RWPE1 (cell line): ENCODE measurements at places on chromosomes 1 and 21.
A peak's percentile ranks its signal among the peaks of the same experiment; 100 is the strongest.

DNA sequence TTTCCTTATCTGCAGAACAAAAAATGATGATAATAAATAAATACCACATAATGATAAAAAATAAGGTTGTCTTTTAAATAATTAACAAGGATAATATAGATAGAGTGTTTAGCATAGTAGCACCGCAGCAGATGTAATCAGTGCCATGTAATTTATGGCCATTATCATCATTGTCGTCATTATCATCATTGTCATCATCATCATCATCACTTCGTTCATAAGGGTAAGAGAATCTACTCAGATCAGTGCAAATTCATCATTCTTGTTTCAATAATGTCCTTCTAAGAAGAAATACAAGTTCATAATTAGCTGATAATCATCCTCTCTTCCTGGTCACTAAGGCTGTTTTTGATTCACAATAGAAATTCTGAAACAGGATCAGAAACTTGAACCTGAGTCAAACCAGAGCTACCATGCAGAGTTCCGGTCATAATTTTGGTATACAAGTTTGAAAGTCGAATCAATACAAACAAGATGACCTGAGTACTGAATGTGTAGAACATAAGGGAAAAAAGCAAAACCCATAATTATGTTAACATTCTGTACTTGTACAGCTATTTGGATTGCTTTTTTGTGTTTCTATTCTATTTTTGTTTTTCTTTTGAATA, 172.0 kb downstream of the LRRC40 start:
- DNase-seq, result no peak

GRCh38 chr1:87728169-87728568, 399.5 kb downstream of the LMO4 start:
- no peak for DNase-seq

DNA sequence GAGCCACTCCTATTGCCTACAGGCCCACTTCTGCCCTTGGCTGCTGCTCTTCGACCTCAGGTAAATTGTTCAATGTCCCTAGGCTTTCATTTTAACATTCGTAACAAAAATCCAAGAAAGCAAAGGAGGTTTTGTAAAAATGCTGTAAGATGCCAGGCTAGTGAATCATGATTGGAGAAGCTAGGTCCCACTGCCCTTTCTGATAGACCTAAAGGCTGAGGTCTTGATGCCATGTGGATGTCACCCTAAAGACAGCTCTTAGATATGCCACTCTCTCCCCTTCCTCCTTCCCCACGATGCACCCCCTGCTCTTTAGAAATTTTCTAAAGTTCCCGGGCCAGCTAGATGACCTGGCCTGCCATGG, 9.9 kb upstream of the TMEM39B start:
- DNase-seq, result no peak

GRCh38 chr1:12001249-12001917, 17.9 kb upstream of the MIIP start:
- no peak for DNase-seq

GRCh38 chr1:226609836-226610455, 61.4 kb downstream of the STUM start:
- DNase-seq, result no peak

- no peak for DNase-seq
These were observed 32.0 kb downstream of the VANGL2 start for GRCh38 chr1:160432371-160432786.

DNA sequence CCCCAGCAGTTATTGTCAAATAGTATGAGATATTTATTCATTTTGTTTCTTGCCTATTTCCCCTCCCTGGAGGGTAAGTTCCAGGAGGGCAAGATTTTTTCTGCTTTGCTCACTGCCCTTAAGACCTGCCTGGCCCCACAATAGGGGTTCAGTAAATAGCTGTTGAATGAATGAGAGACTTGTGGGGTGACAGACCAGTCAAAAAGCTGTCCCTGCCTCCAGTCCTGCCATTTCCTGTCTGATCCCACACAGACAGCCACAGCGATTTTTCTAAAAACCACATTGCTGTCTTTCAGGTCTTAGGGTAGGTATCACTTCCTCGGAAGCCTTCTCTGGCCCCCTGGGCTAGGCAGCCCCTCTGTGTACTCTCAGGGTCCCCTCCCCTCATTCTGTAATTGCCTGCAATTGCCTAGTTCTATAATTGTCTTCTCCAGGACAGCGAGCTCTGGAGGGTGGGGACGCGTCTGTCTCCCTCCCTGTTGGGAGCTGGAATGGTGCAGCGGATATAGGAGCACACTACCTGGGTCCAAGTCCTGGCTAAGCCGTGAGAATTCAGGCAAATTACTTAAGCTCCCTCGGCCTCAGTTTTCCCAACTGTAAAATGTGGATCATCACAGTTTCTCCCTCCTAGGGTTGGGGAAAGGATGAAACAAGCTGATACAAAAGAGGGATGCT, 1.8 kb upstream of the EXTL1 start:
- DNase-seq, result peak; percentile 14

GRCh38 chr1:116982319-116983004, 19.1 kb upstream of the CD101 start:
- no peak for DNase-seq

GRCh38 chr1:193703121-193703520, 516.7 kb upstream of the B3GALT2 start:
- no peak for DNase-seq

DNA sequence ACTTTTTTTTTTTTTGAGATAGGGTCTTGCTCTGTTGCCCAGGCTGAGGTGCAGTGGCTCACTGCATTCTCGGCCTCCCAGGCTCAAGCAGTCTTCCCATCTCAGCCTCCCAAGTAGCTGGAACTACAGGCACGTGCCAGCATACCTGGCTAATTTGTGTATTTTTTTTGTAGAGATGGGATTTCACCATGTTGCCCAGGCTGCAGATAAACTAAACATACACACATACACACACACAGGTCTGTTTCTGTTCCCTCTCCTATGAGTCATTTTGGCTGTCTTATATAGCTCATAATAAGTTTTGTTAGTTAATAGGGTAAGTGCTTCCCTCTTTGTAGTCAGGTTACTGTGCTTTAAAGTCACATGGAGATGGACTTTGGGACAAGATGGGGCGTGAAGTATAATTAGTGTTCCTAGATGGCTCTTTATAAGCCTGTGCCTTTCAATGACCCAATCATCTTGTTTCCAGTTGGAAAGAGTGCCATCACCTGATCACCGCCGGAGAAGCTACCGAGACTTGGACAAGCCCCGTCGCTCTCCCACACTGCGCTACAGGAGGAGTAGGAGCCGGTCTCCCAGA, 9.1 kb downstream of the PRPF38A start:
- no peak for DNase-seq

DNA sequence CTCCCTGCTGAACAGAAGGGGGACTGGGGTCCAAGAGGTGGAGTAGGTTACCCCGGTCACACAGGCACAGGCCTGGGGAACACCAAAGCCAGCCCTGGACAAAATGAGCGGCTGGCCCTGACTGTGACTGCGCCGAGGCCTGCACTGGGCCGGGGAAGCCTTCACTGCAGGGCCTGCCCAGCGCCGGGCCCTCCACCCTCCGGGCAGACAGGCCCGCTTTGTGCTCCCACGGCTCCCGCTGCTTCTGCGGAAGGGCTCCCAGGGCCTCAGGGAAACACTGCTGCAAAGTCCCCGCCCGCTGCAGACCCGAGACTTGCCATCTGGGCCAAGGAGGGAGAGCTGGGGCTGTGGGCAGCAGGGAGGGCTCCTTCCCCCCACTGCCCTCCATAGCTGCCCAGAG, 35.3 kb downstream of the MEGF6 start:
- no peak for DNase-seq

DNA sequence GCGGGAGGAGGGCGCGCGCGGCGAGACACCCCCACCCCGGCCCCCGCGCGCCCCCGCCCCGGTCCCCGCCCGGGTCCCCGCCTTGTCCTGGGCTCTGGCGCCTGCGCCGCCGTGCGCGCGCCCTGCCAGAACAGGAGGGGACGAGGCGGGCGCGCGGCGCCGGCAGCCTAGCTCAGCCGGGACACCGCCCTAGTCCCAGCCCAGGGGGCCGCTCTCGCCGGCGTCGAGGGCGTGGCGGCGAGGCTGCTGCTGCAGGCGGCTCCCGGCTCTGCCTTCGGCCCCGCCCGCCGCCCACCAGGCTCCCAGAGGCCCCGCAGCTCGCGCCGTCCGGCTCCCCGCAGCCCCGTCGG, at the start of gene RCAN3:
Gene RCAN3, plus strand, starts transcription at position 128 of the 350 bp plus-strand sequence. CDS start 11,537 bp downstream, outside the sequence.
- peak; percentile 89 for DNase-seq

GRCh38 chr1:109799445-109799844, 35.7 kb upstream of the EPS8L3 start:
- no peak for DNase-seq

GRCh38 chr1:168285971-168286927, 5.6 kb downstream of the TBX19 start:
- DNase-seq, result no peak

- DNase-seq, result no peak
These were observed 55.3 kb upstream of the GPR37L1 start for GRCh38 chr1:202067188-202067974.

DNA sequence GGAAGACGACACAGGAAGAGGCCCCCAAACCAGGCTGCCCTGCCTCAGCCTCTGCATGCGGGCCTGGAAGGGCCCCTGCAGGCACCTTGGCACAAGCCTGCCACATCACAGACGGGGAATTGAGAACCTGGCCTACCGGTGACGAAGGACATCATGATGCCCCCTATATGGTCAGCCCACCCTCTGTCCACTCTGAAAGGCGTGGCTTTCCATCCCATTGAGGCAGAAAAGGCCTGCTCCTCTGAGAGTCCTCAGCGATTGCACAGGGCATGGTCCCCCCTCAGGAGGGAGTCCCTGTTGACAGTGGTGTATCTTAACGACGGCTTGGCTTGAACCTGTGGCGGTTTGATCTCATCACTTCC, 11.4 kb downstream of the KRTAP10-1 start:
- DNase-seq, result no peak

DNA sequence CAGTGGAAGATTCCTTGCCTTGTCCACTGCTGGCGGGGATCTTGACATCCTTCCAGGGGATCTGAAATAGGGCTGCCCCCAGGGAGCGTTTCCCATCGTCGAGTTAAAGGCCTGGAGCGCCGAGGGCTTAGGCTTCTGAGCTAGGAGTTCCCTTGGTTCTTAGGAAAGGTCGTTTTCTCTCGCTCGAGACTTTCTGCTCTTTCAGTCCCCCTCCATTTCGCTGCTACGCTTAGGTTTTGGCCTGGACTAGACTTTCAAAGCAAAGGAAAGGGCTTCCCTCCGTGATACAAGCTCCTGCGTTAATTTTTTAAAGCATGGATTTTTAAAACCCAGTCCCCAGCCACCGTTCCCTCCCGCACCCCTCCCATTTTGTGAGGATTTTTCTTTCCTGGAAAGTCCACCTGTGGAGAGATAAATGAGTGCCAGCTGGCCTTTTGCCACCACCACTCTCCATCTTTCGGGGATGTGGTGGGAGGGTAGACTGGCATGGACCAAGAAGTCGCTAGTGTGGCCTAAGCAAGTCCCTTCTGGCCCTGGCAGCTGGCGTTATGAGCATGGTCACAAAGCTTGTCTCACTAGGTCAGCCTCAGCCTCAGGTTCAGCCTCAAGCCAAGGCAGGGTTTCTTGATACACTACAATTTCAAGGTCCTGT, 9.2 kb downstream of the NR5A2 start:
- DNase-seq, result no peak

DNA sequence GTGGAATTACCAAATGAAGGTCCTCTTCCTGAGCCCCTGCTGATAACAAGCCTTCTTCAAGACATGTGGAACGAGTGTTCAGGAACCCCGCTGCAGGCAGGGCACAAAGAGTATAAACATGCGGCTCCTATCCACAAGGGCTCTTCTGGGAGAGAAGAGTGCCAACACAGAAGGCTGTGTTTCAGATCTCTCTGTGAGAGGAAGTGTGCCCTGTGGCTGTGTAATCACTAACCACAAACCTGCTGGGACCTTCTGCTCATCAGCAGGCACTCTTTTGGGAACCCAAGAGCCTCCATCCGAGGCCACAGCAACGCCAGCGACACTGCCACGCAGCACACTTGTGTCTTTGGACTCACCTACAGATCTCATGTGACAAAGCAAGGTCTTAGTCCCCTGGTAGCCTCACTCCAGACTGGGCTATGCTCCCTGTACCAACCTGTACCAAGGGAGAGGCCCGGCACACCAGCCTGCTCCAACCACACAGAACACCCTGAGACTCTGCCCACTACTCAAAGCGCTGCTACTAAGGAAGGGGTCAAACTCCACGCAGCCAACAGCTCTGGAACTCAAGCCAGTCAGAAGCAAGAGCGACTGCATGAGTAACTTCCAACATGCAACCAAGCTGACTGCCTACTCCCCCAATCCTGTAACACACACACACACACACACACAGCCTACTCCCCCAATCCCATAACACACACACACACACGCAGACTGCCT, 7.8 kb downstream of the PTTG1IP start:
- no peak for DNase-seq

DNA sequence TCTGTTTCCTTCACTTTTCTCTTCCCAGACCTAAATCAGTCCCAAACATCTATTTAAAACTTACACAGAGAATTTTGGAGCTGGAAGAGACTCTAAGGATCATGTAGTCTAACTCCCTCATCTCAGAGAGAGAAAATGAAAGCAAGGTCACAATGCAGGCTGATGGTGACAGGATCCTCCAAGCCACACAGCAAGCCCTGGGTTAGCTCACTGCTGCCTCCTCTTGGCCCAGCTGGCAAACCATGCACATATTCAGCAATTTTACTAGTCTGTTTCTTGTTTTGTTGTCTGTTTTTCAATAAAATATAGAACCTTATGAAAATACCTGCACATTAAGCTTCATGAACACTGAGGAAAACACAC, 27.7 kb upstream of the LY9 start:
- no peak for DNase-seq

GRCh38 chr1:84366786-84367185, 31.5 kb upstream of the DNASE2B start:
- DNase-seq, result no peak

- no peak for DNase-seq
These were observed 60.1 kb downstream of the AGPAT3 start for GRCh38 chr21:43925096-43925481.

- DNase-seq, result no peak
These were observed 8.5 kb downstream of the TP53BP2 start for GRCh38 chr1:223837206-223837605.

GRCh38 chr1:116667078-116667574, 407 bp downstream of the IGSF3 start:
- peak; percentile 36 for DNase-seq

- no peak for DNase-seq
These were observed 13.3 kb downstream of the TRPM2 start for GRCh38 chr21:44366586-44367211.
